ENCODE measurements at places on chromosomes 4 and X.
A peak's percentile ranks its signal among the peaks of the same experiment; 100 is the strongest.

GRCh38 chrX:120459309-120459708, 9.8 kb downstream of the LAMP2 start:
- DNase-seq: no peak

DNA sequence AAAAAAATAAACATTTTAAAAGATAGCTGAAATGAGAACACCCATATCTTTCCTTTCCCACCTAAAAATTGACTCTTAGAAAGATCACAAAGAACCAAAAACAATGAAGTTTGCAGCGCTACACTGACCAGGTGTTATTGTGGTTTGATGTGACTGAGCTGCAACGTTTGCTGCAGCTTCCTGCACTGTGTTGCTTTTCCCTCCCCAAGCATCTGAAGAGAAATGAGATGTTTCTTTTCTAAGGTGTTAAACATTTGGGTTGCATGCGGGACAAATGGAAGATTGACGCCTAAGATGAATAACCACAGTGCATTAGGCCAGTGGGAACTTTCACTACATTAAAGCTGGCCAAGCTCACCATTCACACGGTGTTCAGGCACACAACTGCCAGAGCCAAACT, 8.9 kb downstream of the LEF1 start:
- no peak for DNase-seq

DNA sequence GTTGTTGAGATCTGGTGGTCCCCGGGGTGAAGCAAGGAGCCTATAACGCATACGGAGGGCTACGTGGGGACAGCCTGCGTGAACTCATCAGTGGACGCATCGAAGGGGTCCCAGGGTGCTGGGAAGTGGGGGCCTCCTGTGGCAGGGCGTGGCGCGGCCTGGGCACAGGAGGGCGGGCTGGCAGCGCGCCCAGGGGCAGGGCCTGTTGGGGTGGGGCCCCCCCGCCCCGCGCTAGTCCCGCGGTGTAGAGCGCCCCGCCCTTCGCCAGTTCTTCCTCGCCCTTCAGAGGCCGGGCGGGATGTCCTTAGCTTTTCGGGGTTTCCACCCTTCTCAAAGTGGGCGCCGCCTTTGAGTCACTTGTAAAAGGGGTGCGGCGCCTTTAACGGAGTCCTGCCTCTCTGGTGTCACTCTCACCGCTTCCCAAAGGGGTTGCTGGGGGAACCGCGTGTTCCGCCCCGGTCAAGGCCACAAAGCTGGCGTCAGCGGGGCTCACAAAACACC, 632 bp downstream of the PLP2 start:
- peak; percentile 1 for DNase-seq

- no peak for DNase-seq
Observed at GRCh38 chr4:74504212-74504611, 59.3 kb downstream of the AREG start.

GRCh38 chr4:38386005-38386551, 277.9 kb upstream of the KLF3 start:
- no peak for DNase-seq

DNA sequence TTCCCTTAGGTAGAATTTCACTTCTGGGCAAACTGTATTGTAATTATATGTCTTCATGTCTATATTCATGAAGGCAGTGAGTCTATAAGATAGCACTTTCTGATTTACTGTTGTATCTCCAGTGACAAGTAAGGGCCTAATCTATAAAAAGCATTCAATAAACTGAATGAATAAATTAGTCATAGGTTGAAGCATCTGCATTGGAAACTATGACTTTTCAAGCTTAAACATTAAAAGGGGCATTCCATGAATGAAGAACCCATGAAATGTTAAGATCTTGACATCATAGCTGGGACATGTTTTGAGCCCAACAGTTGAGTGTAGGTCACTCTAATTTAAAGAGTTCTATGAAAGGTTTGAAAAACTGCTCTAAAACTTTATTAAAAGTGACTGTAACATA, 159.3 kb upstream of the LCORL start:
- DNase-seq: no peak

DNA sequence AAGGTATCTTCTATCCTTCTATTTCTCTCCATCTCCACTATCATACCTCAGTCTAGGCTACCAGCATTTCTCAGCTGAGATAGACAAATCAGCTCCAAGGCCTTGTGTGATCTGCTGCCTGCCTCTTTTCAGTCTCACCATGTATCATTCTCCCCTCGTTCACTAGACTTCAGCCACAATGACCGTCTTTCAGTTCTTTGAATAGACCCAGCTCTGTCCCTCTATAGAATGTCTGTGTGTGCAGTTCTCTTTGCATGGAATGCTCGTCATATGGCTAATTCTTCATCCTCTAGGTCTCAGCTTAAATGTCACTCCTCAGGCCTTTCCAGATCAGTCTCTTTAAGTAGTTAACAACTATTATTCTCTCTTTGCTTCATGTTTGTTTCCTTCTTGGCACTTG, 6.5 kb downstream of the IGBP1 start:
- no peak for DNase-seq

DNA sequence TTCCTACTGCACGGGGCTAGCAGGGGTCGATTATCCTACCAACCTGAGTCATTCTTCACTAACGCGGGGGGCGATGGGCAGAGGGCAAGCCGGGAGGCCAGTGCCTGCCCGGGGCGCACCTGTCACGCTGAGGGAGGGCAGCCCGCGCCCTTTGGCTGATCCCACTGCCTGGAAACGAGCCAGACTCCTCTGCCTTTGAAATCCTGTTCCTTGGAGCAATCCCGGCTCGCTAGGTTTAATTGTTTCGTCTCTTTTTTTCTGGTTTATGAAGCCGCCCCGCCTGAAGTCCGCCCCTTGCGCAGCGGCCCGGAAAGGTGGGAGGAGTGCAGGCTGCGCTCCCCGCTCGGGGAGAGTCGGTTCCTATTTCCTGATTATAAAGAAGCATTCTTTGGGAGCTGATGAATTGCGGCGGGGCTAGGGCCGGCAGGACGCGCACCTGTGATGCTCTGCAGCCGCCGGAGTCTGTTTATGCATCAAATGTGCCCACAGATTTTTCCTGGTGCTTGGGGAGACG, 484.2 kb downstream of the BCOR start:
- peak; percentile 53 for DNase-seq

- DNase-seq: no peak
Observed at GRCh38 chr4:107710493-107711459, 9.3 kb downstream of the PAPSS1 start.

GRCh38 chr4:105022811-105023667, 123.6 kb upstream of the TET2 start:
- DNase-seq: no peak

GRCh38 chr4:140637836-140638235, 69.1 kb upstream of the UCP1 start:
- DNase-seq: peak; percentile 50

DNA sequence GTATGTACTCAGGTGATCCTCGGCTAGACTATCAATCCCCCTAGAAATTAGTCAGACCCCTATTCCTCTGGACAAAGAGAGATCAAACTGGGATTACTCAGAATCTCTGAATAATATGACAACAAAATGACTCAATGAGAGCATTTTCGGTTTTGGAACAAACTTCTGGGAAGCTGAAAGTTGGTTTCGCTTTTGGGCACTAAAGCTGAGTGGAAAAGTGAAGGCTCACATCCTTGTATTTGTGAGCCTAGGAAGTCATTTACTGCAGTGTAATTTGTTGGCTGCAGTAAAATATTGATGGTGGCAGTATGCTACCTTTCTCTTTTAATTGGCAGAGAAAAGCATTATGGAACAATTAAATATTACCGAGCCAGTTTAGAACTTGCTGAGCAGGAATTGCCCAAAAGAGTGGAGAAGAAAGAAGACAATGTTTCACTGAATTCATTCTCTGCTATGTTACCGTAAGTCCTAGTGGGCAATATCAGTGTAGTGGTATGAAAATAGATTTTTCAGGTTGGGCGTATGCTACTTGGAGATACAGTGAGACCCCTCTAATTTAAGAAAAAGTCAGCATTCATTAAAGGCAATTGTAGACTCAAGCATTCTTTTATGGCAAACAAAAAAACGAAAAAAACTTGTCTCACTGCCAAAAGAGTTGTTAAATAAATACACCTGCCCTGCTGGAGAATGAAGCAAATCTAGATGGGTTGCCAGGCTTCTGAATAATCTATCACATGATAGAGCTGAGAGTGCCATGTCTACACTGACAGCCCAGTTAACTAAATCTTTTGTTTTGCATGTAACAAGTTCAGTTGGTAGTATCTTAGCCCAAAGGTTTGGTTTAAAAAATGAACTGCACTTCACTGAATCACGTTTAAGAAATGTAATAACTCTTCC, 69.6 kb downstream of the AGTR2 start:
- peak; percentile 53 for DNase-seq

DNA sequence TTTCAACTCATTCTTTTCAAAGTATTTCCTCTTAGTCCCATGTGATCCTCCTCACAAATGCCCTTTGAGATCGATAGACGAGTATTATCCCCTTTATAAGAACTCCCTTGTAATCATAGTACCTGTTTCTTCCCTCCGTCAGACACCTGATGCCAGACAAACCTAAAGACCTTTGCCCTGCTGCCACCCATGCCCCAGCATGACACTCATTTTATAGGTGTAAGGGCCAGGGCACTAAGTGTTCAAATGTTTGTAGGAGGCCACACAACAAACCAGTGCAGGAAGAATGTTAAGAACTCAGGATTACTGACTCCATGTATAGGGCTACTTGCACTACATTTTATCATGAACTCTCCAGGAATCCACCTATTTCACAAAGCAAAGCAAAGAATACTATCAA, 115.6 kb upstream of the DIAPH2 start:
- DNase-seq: no peak

GRCh38 chrX:67781132-67781531, 237.3 kb downstream of the AR start:
- no peak for DNase-seq

GRCh38 chr4:177016541-177017141, 223.9 kb upstream of the VEGFC start:
- no peak for DNase-seq

GRCh38 chr4:140743194-140743931, 12.8 kb downstream of the TBC1D9 start:
- no peak for DNase-seq

DNA sequence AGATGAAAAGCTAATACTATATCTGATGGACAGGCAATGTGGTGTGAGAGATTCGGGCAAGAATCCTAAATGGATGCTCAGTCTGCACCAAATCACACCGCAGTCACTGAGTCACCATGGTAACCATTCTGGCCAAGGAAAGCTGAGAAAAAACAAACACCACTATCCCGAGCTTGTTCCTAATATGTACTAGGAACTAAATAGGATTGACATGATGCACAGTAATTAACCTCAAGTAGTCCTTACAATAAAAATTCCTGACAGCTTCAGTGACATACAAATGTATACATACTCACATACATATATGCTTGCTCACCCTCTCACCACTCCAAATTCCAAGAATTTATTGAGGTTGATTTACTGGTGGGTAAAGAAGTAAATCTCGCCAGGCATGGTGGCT, 1.1 kb upstream of the RAB40A start:
- DNase-seq: no peak

GRCh38 chr4:38034986-38035882, 75.0 kb downstream of the PTTG2 start:
- peak; percentile 47 for DNase-seq

DNA sequence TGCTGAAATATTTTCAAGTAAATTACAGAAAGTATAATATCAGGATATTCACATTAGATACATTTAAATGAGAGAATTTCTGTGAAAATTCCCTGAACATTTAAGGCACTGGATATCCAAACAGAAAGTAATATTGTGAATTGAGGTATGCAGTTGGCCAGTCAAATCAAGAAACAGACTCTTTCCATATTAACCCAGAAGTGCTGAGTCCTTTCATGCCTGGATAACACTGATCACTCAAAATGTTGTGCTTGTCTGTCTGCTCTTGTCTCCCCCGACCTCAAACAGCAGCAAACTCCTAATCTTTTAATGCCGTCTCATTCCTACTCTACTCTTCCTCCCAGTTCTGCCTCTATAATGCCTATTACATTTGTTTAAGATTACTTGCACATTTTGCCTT, 51.2 kb downstream of the TBC1D9 start:
- no peak for DNase-seq

Measured in NCI-H2029 treated with DMSO at 0.1 percent for 48 hours (cell line).